ENCODE measurements at places on chromosomes 4 and X.

DNA sequence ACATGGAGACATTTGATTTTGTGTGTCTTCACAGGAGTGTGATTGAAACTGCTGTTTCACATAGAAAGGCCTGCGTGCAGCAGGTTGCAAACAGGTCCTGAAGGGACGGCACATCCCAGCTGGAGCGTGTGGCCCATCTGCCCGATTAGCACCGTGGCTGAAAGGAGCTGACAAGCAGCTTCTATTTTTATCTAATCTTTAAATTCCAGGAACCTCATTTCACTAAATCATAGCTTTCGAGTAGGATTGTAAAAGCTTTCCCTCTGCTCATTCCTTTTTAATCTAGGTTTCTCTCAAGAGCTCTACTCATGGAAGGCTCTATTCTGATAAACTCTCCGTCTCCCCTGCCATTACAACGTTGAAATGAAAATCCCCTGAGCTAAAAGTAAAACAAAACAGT lies 106.8 kb downstream of the FSTL5 start:
- no peak for DNase-seq

DNA sequence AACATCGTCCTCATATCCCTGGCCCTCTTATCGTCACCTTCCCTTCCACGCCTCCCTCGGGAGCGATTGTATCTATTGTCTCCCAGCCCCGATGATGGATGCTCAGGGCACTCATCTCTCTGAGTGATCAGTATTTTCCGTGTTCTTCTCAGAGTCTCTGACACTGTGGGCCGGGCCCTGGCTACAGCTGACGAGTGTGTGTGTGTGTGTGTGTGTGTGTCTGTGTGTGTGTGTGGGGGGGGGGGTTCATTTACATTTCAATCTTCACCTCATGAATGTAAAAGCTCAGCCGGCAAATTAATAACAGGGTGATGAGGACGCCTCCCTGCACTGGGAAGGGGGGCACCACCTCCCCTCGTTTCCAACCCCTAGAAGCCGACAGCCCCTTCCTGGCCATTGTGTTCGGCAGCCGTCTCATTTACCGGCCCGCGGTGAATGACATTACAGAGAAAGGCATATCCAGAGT lies 159.5 kb downstream of the SHOX start:
- DNase-seq = no peak

- no peak for DNase-seq
Measured at GRCh38 chr4:141130947-141131605, 2.2 kb downstream of the RNF150 start.

DNA sequence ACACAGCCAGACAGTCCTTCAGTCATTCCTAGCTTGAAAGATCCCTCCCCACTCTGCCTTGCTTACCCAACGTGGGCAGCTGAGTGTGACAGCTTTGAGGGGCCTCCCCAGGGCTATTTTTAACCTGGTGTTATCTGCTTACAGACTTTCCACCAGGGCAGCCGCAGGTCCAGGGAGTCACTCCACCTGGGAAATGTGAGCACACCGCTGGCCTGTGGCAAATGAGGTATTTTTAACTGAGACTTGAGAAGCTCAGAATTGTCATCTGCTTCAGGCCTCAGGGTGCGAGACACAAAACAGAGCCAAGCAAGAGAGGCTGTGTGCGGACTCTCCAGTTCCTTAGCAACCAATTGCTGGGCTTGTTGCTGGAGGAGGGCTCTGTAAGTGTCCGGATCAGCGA lies 13.0 kb downstream of the CORIN start:
- DNase-seq = no peak

DNA sequence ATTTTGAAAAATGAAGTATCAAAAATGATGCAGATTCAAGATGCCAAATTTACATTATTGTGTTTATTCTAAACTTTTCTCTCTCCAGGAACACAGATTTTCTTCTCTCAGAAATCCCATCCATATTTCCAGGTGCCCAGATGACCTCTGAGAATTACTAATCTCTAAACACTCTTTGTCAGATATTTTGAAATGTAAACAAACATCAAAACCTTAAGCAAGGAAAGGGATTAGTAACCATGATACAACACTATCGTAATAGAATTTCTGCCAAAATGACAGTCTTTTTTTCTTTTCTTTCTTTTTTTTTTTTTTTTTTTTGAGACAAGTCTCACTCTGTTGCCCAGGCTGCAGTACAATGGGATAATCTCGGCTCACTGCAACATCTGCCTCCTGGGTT lies 76.7 kb downstream of the PDS5A start:
- no peak for DNase-seq

GRCh38 chr4:3391422-3391821 lies 50.3 kb upstream of the HGFAC start:
- DNase-seq = no peak

- no peak for DNase-seq
Measured at GRCh38 chrX:14896273-14896672, 23.1 kb downstream of the MOSPD2 start.

DNA sequence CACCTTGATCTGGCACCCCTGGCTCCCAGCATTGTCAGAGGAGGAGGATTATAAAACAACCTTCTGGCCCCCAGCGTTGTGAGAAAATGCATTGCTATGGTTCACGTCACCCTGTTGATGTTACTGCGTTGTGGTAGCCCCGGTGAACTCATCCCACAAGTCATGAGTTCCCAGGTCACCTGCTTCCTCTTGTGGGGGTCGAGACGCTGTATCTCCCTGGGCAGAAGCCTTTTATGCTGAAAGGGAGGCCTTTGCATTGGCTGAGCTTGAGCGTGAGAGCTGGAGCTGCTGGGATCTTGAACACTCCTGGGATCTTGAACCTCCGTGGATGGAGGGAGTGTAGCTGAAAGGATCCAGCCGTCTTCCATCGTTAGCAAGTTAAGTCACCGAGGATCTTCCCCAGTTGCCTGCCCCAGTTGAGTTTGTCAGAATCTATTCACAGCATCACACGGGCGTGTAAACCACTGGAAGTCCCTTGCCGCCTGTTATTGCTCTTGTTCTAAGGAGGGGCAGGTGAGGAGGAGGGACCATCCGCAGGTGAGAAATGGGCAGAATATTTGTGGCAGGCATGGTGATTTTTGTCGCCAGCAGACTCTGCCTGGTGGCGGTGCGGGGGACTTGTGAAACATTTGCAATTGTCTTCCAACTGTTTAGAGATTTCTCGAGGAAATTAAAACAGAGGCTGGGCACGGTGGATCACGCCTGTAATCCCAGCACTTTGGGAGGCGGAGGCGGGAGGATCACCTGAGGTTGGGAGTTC lies 299.9 kb downstream of the ASMT start:
- no peak for DNase-seq

DNA sequence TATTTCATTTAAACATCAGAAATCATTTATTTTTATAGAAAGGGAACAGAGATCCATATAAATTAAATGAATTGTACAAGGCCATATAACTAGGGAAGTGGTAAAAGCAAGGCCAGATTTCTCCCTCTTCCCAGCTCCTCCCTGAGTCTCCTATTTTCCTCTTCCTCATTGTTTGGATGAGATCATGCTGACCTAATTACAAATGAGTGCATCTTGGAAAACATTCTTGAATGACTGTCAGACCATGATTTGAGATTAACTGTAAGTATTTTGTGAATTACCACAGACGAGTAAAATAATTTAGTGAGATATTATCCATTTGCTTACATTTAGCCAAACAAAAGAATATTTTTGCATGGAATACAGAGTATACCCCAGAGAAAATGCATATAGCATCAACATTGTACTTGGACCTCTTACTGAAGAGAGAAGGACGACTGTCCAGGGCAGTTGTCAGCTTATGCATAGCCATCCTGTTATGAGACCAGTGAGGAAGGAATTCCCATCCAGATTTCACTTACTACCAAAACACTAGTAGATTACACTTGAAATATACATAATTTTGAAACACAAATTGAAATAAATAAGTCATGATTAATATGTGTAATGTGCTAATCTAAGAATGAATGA lies 47.3 kb downstream of the SLAIN2 start:
- no peak for DNase-seq

- DNase-seq = no peak
Measured at GRCh38 chr4:157013656-157014055, 42.1 kb upstream of the PDGFC start.

DNA sequence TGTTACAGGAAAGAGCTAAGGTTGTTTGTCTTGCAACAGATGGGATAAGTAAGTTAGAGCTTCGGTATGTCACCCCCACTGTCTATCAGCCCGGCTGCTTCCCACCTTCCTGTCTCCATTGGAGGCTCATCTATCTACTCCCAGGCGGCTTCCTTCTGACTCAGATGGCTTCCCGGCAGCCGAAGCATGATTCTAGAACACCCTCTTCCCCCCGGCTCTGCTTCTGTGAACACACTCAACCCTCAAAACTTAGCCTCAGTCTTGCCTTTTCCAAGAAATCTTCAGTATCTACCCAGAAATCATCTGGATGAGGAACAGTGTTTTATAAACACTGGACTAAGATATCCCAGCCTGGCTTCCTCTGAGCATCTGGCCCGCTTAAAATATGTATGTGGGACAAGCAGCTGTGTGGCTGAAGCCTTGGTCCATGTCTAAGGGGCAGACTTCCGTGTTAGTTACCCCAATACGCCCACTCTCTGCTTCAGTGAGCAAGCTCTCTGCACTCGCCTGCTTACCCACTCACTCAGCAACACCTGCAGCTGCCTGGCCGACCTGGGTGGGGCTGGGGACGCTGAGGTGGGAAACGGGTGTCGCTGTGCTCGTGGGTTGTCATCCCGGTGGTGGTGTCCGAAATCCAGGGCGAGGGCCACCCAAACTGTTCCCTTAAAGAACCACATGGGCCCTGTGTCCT lies 12.0 kb upstream of the SLC2A9 start:
- no peak for DNase-seq

GRCh38 chr4:87018753-87019152 lies 83.9 kb downstream of the AFF1 start:
- DNase-seq = no peak

DNA sequence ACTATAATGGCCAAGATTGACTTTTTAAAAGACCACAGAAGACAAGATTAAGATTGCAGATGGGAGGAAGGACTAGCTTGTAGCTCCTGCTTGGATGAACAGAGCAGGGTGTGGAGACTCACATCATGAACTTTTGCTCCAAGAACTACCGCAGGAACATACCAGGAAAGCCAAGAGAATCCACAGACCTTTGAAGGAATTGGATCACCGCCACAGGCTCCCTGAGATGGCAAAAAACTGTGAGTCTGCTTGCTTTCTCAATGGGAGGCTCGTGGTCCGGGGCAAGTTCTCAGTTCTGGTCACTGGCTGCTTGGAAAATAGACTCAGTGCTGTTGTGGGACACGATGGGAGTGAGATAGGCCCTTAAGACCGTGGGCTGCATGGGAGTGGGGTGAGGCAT lies 276.6 kb downstream of the CCSER1 start:
- no peak for DNase-seq

DNA sequence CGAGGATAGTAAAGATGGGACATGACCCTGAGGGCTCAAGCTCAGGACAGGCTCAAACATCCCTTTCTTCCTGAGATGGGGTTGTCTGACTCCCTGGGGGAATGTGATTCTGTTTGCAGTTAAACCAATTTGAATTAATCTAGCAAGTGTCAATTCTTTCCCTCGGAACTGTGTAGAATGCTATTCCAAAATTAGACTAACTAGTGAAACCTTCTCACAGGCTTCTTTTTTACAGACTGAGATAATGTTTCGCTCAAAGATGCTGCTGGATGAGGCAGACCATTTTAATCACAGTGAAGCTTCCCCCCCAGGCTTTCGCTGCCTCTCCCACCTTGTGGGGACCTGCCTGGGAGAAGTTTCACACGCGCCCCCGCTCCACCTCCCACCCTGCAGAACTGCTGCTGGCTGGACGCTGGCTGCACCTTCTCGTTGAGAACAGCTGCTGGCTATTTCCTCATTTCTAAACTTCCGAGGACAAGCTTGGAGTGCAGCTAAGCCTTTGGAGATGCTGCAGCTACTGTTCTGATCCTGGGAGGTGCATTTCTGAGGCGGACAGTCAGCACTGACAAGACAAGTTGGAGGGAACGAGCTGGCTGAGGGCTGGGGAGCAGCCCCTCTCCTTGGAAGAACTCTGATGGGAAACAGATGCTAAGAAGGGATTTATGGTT lies 297.8 kb downstream of the RAPGEF2 start:
- no peak for DNase-seq

DNA sequence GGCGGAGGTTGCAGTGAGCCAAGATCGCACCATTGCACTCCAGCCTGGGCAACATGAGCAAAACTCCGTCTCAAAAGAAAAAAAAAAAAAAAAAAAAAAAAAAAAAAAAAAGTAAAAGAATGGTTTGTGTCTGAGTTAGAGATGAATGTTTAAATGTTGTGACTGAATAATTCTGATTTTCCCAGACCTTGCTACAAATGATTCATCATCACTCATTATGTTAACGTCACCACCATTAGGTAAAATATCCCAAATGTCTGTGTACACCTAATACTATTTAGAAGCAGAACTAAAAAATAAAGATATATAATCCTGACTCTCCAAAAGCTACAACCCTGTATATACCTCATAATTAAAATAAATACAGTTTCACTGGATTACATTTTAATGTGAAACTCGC lies 70.8 kb downstream of the HHIP start:
- DNase-seq = no peak

- DNase-seq = no peak
Measured at GRCh38 chrX:119236623-119237561, 807 bp downstream of the PGRMC1 start.

DNA sequence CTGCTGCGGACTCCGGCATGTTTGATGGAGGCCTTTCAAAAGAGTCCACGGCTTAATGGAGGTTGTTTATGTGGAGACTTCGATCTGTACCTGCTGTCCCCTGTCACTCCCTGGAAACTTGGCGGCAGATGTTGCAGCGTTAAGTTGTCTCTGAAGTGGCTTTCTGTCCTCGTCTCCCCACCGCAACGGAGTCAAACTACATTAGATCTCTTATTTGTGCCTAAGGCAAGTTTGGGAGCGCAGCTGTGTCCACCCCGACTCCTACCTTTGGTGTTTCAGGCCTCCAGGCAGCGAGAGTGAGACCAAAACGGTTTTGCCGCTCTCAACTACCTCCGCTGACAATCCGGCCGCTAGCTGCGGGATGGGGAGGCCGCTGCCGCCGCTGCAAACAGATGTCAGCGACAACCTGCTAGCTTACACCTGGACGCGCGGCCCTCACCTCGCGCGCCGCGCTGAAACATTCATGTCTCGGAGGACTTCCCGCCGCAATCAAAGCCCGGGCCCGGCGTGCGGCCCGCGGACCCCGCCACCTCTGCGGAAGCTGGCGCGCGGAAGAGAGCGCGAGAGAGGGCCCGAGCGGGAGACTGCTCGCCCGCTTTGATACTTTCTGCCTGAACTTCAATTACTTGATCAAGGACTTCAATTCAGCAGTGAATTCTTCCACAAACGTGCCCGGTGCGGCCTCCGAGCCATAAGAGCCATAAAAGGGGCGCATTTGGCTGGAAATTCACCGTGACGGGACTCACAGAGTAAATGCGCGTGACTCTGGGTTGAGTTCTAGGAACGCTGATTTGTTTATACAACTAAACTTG lies 108.4 kb downstream of the ANTXR2 start:
- no peak for DNase-seq

- no peak for DNase-seq
Measured at GRCh38 chrX:38095971-38096529, 89.7 kb downstream of the SYTL5 start.
